ENCODE measurements at places on chromosomes 2 and 18.

DNA sequence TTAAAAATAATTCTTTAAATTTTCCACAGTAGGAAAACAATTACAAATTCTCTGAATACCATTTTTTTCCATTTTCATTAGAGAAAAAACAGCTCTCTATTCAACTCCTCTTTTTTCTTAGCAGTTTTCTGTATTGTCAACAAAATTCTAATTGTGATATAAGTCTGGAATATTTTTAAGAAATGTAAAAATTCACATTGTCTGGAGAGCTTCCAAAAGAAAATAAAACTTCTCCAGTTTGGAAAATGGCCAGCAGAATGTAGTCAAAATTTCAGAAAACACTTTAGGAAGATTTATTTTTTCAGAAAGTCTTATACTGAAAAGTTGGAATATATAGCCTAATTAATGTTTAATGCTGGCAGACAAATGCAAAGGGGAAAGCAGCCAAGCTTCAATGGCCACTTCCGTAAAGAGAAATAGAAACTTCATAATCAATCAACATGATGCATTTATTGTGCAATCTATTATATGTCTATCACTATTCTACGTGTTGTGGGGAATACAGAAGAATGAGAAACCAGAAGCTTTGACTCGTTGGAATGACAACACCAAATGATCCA is 733.2 kb upstream of the PKDCC start:
- no peak for DNase-seq

DNA sequence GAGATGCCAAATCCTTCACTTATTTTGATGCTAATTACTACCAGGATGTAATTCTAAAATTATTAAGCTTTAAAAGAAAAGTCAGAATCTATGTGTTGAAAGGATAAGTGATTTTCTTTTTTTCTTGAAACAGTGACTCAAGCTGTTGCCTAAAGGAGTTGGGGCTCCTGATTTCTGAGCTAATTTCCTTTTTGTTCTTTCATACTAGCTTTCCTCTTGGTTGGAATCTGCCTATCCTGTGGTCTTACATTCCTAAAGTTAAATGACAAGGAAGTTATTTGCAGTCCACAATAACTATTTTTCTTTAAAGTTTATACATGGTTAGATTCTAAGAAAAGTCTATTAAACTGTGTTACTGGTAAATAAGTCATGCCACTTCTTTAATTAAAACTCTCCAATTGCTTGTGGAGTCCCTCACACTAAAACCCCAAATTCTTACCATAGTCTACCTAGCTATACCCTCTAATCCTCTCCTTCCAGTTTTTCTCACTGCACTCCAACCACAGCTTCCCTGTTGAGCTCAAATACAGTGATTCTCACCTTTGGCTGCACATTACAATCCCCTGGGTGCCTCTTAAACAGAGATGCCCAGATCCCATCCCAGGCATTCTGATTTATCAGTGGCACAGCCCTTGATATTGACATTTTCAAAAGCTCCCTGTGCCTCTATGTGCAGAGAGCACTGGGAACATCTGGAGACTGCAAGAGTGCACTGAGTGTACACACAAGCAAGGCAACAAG is 63.3 kb upstream of the EFEMP1 start:
- no peak for DNase-seq

DNA sequence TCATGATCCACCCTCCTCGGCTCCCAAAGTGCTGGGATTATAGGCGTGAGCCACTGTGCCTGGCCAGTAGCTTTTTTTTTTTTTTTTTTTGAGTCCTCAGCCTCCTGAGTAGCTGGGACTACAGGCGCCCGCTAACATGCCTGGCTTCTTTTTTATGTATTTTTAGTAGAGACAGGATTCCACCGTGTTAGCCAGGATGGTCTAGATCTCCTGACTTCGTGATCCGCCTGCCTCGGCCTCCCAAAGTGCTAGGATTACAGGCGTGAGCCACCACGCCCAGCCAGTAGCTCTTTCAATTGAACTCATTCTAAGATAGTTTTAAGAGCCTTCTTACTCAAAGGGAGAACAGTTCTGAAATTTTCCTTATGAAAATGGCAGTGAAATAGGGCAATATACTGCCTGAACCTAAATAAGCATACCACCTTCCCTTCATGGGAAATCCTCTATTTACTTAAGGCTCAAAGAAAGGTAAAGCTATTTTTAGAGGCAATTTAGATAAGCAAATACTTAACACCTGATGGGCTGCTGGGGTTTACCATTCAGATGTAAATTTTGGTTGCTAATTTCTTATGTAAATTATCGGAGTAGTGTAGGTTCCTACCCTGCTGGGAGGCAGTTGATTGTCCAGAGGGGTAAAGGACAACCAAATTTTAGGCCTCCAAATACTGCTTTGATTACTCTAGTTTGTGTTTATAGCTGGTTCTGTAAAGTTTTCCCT is 144.7 kb downstream of the GREB1L start:
- no peak for DNase-seq

DNA sequence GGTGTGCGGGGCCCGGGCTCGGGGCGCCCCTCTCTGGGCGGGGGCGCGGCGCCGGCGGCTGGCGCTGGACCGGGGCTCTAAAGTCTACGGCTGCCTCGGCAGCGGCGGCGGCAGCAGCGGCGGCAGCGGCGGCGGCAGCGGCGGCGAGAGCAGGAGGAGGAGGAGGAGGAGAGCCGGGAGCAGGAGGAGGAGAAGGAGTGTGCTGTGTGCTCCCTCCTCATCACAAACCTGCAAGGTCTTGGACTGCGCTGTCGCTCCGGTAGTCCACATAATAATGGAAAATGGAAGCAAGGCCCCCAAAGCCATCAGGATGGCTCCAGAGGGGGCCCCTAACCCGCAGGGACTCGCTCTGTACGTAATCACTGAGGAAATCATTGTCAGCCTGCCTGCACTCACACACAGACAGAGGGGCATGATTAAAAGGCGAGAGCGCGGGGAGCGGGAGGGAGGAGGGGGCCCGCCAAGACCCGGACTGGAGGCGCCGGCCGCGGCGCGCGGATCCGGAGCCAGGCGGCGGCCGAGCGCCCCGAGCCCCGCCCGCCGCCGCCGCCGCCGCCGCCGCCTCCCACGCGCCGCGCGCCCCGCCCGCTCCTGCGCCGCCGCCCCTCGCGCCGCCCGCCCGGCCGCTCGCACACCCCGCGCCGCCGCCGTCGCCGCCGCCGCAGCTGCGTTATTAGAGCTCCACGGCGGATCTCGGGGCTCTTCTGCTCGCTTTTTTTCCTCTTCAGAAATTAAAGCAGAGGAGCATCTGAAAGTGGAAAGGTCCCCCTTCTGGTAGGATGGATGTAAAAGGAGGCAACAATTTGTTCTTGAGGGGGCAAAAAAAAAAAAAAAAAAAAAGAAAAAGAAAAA is at the start of gene ZNF521:
TSS of gene ZNF521 (minus strand) at position 390 of the 852 bp plus-strand sequence. CDS start 1,220 bp downstream, outside the sequence.
- DNase-seq = peak; percentile 80

DNA sequence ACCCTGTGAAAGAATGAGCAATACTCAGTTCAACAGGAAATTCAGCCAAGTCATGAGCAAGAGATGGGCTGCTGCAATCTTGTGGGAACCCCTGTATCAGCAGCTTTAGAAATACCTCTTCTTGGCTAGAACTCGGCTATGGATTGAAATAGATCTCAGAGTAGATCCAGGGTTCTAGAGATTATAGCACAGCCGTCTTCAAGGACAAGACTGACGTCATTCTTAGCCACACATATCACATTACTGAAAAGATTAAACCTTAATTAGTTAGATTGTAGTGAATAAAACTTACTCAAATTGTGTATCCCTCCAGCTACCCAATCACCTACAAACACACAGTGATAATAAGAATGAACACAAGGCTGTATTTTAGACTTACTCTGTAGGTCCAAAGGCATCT is 776.4 kb downstream of the EPHA4 start:
- DNase-seq = no peak

GRCh38 chr2:239322416-239323086 is 78.3 kb downstream of the HDAC4 start:
- DNase-seq = no peak

DNA sequence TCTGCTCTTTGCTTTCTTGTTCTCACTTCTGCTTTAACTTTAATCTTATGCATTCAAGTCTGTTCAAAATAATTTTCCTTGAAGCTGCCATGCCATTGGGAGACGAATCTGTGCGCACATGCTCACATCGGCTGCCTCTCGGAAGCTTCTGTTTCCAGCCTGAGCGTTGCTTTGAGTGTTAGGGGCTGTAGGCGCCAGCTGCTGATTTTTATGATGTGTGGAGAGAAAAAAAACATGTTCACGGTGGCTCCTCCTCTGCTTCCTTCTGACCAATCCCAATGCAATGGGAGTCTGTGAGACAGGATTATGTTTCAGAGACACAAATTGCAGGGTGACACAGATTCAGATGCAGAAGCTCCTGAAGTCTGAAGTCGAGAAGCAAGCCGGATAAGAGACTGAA is at the start of gene MC4R:
TSS of gene MC4R (minus strand) at position 180 of the 400 bp plus-strand sequence. CDS start 426 bp downstream, outside the sequence.
- DNase-seq = peak; percentile 22

DNA sequence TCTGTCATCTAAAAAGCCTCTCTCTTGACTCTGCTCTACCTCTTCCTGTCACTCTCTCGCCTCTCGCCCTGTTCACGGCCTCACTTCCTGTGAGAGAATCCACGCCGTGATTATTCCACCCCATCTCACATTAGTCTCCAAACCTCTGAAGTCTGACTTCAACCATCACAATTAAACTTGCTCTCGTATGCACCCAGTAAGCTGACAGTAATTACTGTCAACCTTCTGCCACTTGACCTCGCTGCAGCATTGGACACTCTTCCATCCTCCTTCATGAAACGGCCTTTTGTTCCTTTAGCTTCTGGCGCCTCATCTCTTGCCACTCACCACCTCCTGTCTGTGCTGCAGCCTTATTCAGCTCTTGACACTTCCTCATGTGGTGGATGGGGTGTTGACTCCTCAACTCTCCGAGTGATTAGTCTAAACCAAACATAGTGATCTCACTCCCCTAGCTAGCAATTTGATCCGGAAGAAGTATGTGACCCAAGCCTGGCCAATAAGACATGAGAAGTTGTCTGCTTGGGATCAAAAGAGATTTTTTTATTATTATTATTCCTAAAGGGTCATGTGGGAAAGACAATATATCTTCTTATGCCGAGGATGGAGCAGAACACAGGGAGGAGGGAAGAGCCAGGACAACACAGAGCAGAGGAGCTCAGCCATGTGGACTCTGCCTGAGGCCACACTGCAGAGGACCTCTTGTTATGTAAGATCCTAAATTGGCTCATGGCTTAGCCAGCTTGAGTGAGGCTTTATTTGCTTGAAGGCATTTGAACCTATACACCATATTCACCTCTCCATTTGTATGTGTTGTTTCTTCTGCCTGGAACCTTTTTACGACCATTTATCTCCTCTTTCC is 38.4 kb upstream of the MYO1B start:
- no peak for DNase-seq

- no peak for DNase-seq
These were observed 8.4 kb upstream of the MAL start for GRCh38 chr2:95017071-95017501.

- no peak for DNase-seq
These were observed 159.4 kb downstream of the MYO1B start for GRCh38 chr2:191404568-191404991.

DNA sequence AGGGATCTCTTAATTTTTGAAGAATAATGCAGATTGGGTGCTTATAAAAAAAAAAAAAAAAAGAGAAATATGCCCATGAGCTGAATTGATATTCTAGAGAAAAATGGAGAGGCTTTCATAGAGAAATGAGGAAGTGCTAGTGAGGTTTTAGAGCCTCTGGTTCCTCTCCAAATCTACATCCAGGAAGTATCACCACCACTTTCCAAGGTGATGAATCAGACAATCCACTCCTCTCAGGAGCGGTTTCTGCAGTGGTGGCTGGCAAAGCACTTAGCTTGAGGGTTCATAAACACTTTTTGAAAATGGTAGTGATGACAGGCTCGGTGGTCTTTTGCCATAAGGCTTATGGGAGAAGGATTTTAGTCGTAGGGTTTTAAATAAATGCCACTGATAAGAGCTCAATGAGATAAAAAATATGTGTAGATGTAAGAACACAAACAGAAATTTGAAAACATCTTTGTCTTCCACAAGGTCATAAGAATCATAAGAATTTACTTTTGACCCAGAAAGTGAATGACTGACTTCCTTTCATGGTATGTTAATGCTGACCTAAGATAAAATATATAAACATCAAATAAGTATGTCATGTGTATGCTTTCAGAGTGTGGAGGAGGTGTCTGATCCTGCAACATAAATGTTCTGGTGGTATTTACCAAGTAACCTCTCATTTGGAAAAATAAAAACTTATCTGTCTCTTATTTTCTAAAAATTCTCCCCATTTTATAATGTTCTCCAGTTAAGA is 42.1 kb upstream of the DSG1 start:
- no peak for DNase-seq

DNA sequence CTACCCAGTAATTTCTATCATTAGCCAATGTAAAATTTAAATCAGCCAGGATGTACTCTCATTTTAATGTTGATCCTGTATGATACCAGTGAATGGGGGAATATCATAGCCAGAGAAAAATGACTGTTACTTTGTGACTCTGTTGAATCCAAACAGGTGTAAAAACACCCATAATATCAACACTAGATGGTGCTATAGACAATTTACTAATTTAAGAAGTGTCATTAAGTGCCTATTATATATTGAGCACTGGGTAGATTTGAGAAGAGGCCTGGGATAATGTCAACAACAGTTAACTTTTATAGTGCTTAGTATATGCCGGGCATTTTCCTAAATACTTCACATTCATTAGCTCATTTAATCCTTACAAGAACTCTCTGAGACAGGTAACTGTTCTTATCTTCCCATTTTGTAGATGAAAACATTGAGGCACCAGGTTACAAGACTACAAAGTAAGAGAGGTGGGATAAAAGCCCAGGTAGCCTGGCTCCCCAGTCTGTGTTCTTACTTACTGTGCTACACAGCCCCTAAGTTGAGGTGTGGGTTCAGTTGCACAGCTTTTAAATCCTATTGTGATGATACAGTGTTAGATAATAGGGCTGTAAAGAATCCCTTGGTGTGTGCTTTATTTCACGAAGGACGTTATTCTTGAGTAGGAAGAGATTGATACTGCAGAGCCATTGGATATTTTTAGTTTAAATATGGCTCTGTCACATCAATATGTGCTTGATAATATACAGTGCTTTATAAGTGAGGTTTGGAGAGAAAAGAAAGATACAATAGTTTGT is 325.5 kb downstream of the AGPS start:
- DNase-seq = peak; percentile 2

- DNase-seq = no peak
These were observed 82.2 kb upstream of the DOCK10 start for GRCh38 chr2:225124311-225125017.

- no peak for DNase-seq
These were observed 54.6 kb upstream of the CYTIP start for GRCh38 chr2:157498483-157498882.

GRCh38 chr2:43038034-43038695 is 188.2 kb downstream of the ZFP36L2 start:
- no peak for DNase-seq

- DNase-seq = no peak
These were observed 68.5 kb downstream of the LONRF2 start for GRCh38 chr2:100253786-100254185.

- DNase-seq = no peak
These were observed 175.2 kb upstream of the HS6ST1 start for GRCh38 chr2:128493880-128494279.
